ENCODE measurements at places on chromosomes 1 and 21.

DNA sequence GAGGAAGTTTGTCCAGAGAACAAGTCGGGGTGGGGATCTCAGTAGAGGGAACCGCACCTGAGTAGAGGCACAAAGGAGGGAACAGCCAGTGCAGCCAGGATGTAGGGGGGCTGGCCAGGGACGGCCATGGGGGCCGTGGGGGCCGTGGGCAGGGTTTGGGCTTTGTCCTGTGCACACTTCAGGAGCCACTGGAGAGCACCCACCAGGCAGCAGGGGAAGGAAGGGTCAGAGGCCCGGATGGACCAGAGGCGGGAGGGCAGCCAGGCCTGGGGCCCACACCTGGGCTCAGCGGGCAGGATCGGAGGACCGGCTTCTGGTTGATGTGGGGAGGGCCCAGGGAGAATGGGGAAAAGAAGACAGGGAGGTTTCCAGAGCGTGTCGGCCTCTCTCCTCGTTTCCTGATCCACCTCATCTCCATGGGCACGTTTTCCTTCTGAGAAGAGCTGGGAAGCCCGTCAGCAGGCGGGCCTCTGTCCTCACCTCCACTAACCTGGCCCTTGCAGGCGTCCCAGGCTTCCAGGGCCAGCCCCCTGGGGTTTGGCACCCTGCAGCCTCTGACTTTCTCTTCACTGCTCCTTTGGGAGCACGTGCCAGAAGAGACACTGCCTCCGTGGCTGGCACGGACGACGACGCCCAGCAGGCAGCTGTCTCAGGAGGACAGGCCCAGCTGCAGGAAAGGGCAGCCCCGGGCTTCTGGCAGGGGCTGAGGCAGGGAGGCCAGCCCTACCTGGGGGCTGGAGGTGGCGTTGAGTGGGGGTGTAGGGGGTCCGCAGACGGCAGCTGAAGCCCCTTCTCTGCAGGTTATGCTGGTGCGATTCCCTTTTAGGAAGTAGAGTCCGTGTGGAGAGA, 16.8 kb upstream of the PDXK start:
- DNase-seq, result no peak

GRCh38 chr1:204107892-204108291, 35.0 kb downstream of the SOX13 start:
- DNase-seq, result no peak

GRCh38 chr1:245124644-245125043, 30.1 kb upstream of the KIF26B start:
- DNase-seq, result no peak

DNA sequence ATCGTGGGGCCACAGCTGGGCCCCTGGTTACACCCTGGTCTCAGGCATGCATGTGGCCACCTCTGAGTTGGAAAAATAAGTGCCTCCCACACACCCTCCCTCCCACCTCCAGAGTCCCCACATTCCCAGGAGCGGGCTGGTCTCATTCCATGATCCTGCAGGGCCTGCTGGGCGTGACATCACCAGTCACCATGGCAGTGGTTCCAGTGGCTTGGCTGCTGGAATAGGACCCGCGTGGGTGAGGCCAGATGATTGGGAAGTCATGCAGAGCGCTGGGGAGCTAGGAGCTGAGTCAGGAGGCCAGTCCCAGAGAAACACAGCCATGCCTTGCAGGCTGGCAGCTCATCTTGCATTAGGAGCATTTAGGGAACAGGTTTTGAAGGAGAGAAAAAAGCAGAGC, 125.4 kb upstream of the TMEM51 start:
- DNase-seq, result no peak

DNA sequence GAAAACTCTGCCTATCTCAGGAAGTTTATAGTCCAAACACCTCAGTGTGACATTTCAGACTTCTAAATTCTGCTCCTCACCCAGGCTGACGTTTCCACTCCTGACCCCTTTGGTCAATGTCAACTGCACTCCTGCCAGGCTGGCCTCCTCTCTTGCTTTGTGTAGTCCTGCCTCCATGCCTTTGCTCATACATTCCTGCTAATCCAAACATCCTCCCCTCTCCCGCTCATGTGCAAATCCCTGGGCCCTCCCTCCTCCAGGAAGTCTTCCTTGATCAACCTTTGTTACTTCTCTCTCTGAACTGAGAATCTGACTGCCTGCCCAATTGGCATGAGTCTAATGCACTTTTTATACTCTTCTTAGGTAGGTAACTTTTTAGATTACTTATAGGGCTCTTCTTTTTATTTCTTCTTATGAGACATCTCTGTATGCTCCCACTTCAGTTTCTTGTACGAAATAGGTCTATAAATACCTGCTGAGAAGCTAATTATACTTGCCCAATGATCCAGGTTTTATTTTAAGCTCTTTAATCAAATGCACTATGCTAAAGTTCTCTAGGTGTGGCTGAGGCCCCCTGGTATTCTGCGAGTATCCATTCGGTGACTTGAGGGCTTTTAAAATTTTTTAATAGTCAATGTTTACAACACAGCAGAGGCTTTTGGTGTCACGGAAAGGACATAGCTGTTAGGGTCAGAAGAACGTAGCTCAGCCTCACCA, 128.1 kb downstream of the PLXNA2 start:
- no peak for DNase-seq

DNA sequence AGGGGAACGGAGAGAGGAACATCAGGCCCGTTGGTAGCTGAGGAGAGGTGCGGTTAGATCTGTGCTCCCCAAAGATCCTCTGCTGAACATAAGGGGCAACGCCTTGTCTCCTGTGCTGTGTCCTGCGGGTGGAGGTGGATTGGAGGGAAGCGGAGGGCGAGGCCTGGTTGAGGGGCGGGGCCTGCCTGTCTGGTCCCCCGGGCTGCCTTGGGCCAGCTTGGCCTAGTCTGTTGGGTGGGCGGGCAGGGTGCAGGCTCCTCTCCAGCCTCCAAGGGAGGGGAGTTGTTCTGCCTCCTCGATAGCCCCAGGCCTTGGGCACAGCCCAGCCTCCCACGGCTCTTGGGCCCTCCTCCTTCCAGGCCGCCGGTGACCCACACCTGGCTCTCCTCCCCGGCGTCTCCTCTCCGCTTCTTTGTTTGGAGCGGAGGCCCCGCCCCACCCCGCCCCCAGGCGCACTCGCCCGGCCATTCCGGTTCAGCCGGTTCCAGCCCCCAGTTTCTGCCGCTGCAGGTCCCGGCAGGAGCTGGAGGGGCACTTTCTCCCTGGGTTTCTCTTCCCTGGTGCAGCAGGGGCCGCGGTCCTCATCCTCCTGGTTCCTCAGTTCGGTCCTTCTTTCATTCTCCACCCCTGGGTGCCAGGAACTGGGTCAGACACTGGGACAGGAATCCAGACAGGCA, 19.4 kb downstream of the PTPRF start:
- no peak for DNase-seq

GRCh38 chr1:233379869-233380438, 52.4 kb downstream of the MAP3K21 start:
- no peak for DNase-seq

DNA sequence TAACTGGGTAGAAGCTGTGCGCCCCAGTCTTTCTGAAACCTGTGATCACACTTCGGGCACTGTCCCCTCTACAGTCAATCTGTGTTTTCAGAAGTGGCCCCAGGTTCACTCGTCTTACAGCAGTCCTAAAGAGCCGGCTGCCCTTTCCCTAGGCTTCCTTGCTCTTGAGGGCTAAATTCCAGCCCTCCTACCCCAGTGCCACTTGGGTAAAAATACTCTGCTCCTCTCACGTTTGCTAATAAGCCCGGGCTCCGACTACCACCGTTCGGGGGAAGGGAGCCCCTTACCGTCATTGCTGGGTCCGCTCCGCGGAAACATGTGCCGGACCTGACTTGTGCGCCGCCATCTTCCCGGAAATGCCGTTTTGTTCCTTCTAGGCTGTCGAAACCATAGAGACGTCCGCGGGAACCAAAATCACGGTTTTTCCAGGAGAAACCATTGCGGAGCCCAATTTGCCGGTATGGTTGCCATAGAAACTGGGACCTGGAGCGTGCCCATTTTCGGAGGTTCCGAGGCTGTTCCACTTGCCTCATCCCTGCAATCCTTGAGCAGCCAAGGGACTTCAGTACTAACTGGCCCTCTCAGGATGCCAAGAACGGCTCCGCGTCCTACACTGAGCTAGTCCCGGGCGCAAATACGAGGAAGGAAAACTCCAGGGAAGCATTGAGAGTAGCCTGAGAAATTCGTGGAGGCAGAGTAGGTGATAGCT, at the start of gene GPATCH4:
Gene GPATCH4, minus strand, starts transcription at position 358 of the 709 bp plus-strand sequence.
- peak; percentile 84 for DNase-seq

DNA sequence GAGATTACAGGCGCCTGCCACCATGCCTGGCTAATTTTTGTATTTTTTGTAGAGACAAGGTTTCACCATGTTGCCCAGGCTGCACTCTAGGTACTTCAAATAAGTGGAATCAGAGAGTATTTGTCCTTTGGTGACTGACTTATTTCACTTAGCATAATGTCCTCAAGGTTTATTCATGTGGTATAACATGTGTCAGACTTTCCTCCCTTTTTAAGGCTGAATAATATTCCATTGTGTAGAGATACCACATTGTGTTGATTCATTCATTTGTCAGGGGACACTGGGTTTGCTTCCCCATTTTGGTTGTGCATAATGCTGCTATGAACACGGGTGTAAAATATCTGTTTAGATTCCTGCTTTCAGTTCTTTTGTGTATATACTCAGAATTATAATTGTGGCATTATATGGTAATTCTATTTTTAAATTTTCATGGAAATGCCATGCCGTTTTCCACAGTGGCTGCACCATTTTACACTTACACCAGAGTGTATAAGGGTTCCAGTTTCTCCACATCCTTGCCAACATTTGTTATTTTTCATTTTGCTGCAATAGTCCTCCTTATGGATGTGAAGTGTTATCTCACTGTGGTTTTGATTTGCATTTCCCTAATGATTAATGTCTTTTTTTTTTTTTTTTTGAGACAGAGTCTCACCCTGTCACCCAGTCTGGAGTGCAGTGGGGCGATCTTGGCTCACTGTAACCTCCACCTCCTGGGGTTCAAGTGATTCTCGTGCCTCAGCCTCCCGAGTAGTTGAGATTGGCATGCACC, 35.1 kb downstream of the IL6R start:
- no peak for DNase-seq

GRCh38 chr1:94336991-94337390, 81.2 kb upstream of the ABCD3 start:
- DNase-seq, result no peak

DNA sequence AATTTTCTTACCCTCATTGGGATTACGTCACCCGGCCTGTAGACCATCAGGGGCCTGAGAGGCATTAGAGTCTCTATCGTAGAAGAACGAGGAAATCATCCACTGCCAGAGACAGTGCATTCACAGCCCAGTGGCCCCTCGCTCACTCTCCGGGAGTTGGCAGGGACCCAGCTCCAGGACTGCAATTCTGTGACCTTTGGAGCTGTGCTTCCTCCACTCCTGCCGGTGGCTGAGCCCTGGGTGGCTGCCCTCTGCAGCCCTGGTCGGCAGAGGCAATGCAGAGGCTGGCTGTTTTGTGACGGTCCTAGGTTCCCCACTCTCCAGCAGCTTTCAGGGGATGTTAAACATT, 12.7 kb downstream of the SLC37A1 start:
- DNase-seq, result no peak

- no peak for DNase-seq
Measured at GRCh38 chr1:88401313-88401712, 282.8 kb upstream of the PKN2 start.

DNA sequence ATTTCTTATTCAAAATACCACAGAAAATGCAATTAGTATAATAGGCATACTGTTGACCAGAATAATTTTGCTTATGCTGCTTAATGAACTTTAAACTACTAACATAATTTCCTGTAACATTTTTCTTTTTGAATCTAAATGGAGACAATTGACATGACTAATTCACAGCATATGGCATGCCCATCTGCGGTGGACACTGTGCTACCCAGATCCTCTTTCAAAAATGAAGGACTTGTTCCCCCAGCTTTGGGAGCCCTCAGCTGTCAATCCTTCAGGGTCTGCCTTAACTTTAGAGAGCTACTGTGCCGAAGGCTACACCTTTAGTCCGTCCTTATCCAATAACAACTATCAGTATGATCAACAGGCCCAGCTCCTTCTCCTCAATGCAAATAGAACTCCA, 789.0 kb downstream of the PLA2G4A start:
- DNase-seq, result no peak

DNA sequence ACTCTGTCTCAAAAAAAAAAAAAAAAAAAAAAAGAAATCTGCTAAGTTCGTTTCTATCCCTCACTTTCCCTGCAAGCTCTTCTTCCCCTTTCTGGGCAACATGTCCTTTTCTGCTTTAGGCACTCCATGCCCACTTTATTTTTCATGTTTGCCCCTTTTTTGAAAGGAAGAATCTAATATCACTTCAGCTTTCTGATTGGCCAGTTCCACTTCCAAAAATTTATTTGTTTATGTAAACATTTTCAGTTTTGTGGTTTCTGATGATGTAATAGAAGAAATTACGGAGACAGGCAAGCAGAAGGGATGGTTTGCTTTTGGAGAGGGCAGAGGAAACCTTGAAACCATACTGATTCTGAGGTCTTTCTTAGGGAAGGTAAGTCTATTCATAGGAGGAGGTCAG, 15.1 kb downstream of the IFNAR1 start:
- DNase-seq, result no peak

DNA sequence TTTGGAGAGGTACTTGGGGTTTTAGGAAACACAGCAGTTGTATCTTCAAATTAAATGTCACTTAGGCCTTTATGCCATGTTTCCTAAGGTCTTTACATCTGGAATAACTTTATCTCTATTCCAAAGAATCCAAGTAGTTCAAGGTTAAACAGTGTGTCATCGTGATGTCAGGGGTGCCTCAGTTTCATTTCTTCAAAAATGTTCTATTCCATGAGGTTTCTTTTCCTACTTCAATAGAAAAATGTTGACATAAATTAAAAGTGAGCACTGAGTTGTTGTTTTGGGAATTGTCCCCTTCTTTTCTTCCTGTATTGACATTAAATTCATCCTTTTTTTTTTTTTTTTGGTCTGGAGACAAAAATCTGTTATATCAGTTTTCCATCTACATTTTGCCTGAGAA, 160.6 kb upstream of the C21orf91 start:
- DNase-seq, result no peak

DNA sequence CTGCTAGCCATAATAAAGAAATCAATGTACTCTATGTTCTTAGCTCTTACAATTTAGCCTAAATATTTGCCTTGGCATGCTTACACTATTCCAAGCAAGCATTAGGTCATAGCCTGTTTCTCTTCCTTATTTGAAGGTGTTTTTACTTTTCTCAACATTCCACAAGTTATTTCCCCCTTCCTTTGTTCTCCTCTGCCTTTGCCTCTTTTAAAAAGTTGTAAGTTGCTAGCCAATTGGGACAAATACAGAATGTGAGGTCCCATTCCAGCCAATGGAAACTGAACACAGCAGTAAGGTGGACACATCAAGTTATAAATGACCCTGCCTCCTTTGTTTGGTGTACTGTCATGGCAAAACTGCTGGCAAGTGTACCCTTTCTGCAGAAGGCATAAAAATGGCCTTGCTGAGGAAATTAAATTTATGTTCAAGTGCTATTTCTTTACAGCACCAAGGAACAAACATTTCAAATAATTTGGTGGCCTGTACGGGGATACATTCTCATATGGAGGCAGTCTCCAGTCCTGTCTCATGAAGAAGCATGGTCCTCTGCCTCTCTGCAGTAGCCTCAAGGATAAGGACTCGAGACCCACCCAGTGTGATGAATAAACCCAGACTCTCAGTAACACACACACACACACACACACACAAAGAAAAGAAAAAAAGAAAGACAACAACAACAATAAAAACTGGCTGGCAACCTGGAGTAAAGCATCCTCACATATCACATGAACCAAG, 28.8 kb upstream of the FMO1 start:
- no peak for DNase-seq

GRCh38 chr1:56541408-56541807, 38.0 kb downstream of the PLPP3 start:
- no peak for DNase-seq

GRCh38 chr1:14263225-14263624, 335.3 kb upstream of the KAZN start:
- DNase-seq, result no peak

GRCh38 chr21:43727519-43728153, 8.7 kb downstream of the PDXK start:
- no peak for DNase-seq
